T-helper 1 cell (primary cell): ENCODE measurements at places on chromosomes 3 and 15.

GRCh38 chr15:99212406-99212805, 37.0 kb downstream of the TTC23 start:
- no peak for DNase-seq

DNA sequence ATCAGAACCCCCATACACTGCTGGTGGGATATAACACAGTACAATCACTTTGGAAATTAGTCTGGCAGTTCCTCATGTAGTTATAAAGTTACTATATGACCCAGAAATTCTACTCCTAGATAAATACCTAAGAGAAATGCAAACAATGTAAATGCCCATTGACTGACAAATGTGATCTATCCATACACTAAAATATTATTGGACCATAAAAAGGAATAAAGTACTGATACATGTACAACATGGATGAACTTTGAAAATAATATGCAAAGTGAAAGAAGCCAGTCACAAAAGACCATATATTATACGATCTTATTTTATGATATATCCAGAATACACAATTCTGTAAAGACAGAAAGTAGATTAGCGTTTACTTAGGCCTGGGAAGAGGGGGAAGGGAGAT, 7.8 kb downstream of the IMPG2 start:
- no peak for DNase-seq

GRCh38 chr3:134381076-134381475, 6.8 kb upstream of the AMOTL2 start:
- DNase-seq, result no peak

- no peak for DNase-seq
Observed at GRCh38 chr3:120850381-120851295, 57.4 kb upstream of the STXBP5L start.

- no peak for DNase-seq
Observed at GRCh38 chr3:70393881-70394612, 81.6 kb upstream of the MDFIC2 start.

GRCh38 chr15:88615303-88616107, 5.6 kb upstream of the AEN start:
- DNase-seq, result no peak

- no peak for DNase-seq
Observed at GRCh38 chr3:157816296-157816695, 289.9 kb downstream of the SHOX2 start.

- no peak for DNase-seq
Observed at GRCh38 chr3:170632780-170633179, 46.9 kb upstream of the SLC7A14 start.

GRCh38 chr3:43343185-43343584, 56.8 kb downstream of the SNRK start:
- DNase-seq, result no peak

GRCh38 chr15:41965441-41966413, 6.6 kb downstream of the EHD4 start:
- no peak for DNase-seq

DNA sequence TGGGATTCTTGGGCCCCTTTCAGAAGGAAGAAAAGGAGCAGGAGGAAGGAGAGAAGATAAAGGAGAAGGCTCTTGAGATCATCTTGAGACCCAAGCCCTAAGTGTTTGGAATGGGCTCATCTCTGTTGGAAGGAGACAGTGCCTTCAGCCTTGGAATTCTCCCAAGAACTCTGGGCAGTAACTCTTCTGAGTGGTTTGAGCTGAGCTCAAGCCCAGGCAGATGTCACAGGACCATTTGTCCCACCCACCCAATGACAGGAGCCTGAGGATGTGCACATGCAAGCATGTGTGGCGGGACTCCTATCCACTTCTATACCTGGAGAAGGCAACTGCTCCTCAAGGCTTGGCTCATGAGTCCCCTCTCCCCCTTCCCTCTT, 14.6 kb upstream of the TMEM40 start:
- DNase-seq, result no peak

DNA sequence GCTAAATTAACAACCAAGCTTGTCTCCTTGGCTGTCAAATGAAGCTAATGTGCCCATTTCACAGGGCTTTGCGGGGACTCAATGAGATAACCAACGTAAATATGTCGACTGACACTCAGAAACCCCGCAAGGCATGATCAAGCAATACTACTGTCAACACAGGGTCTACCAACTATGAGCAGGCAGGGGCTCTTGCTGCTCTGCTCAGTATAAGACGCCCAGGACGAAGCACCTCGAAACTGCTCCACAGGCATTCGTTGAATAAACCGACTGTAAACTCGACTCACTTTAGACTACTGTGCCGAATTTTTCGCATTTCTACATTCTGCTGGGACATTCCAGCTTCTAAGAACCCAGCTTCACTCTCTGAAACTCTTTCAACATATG, 55.0 kb downstream of the FEZF2 start:
- no peak for DNase-seq

DNA sequence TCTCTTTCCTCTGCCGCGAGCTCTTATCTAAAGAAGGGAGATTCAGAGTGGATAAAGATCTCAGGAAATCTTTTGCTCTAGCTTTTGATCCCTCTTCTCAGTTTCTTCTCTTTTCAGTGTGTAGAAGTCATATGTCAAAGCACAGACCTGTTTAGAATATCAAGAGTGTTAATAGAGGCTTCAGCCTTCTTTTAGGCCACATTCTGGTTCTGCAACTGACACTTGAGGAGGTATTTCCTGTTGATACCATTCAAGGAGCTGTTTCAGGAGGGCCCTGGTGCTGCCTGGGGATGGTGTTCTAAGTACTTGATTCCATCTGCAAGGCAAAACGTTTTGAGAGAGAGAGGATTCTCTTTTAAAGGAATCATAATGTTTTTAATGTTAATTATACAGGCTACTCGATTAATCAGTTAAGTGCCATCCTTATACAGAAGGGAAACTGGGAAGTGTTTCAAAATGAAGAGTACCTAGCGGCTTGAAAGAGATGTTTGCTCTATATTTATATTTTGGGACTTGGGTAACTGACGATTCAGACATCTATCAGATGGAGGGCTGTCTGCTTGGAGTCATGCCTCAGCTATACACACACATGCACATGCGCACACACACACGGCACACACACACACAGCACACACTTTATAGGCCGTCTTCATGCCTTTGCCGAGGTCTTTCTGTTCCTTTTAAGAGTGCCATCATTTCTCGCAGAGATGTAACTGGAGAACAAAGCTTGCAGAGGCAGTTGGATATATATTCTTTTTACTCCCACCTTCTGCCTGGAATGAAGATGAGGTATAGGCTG, 313.9 kb downstream of the PTPRG start:
- DNase-seq, result no peak

- no peak for DNase-seq
Observed at GRCh38 chr3:150970665-150971324, 1.7 kb downstream of the CLRN1 start.

- DNase-seq, result no peak
Observed at GRCh38 chr15:33654860-33655259, 313.4 kb upstream of the CHRM5 start.

- no peak for DNase-seq
Observed at GRCh38 chr15:75945953-75946352, 42.3 kb downstream of the FBXO22 start.

DNA sequence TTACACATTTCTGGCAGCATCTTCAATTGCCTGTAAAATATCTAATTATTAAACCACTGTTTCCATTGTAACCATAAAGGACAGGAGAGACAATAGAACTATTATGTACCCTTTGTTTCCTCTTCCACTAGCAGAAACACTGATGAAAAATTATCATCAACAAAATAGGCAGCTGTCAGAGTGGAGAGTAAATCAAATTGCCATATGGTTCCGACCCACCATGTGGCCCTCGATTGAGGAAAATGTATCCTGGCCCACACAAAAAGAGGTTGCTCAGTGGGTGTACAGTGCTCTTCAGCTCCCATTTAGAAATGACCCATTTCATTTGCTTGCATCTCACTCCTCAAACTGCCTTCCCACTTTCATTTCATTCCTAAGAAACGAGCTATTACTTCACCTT, 570.6 kb upstream of the UBE2E2 start:
- no peak for DNase-seq

- no peak for DNase-seq
Observed at GRCh38 chr3:159796226-159796625, 192.4 kb upstream of the IL12A start.
